ENCODE measurements at places on chromosomes 1 and 21.

DNA sequence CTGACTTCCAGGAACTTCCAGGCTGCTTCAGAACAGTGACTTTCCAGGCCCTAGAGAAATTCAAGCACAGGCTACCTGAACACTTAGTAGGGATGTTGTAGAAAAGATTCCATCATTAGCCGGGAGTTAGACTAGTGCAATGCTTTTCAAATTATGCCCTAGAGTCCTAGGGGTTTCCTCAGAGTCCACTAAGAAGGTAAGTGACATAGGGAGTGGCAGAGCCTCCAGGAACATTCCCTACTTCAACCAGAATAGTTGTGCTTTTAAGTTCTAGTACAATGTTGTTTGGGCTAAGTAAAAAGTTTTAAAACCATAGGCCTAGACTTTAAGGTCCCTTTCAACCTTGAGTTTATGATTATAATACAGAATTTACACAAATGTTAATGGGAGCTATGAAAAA is 9.1 kb upstream of the GOLPH3L start:
- DNase-seq = no peak

GRCh38 chr1:155976913-155977689 is 1.2 kb downstream of the ARHGEF2 start:
- DNase-seq = no peak

DNA sequence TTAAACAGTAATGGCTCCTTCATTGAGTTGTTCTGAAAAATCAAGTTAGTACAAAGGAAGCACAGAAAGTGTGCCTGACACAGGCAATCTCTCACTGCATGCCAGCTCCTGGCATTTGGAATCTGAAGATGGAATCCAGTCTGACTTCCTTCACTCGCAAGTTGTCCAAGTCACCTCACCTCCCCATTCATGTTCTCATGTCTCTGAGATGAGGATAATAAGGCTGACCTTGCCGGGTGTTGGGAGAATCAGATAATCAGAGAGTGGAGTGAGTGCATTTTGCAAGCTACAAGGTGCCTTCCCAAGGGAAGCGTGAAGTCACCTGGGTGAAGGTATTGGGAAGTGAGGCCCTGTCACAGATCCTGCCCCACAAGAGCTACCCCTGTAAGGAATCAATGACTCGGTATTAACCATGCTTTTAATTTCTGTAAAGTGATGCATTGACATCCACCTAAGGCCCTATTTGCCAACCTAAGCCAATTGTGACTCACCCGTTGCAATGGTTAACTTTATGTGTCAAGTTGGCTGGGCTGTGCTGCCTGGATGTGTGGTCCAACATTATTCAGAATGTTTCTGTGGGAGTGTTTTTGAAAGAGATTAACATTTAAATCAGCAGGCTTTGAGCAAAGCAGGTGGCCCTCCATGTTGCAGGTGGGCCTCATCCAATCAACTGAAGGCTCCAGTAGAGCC is 62.5 kb upstream of the TARBP1 start:
- no peak for DNase-seq

DNA sequence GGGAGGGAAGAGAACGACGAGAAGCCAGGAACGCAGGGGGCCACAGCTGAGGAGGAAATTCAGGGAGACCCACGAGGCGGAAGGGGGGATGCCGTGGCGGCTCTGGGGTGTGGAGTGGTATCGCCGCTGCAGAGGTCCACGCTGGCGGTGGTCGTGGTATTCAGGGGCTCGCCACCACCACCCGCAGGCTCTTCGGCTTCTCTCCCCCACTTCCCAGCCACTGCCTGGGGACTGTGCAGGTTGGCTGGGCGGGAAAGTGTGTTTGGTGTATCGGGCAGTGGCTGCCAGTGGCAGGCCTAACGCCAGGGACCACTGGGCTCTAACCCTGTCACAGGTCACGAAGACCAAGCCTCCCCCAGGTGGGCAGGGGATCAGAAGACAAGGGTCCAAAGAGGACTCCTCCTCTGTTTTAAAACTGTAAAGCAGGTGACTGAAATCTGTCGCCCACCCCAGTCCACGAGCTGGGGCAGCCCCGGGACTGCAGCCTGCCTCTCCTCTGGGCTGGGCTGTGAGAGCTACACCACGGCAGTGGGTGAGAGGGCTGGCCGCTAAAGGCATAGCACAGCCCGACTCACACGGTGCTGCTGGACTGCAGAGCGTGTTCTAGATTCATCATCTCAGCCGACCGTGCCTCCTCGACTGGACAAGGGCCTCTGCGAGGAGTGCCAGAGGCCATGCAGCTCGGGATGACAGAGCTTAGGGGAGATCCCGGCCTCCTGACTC is 30.9 kb downstream of the SLC66A1 start:
- DNase-seq = no peak

- no peak for DNase-seq
Measured at GRCh38 chr1:41546833-41547135, 62.3 kb upstream of the EDN2 start.

- no peak for DNase-seq
Measured at GRCh38 chr1:213783893-213784292, 203.9 kb upstream of the PROX1 start.

DNA sequence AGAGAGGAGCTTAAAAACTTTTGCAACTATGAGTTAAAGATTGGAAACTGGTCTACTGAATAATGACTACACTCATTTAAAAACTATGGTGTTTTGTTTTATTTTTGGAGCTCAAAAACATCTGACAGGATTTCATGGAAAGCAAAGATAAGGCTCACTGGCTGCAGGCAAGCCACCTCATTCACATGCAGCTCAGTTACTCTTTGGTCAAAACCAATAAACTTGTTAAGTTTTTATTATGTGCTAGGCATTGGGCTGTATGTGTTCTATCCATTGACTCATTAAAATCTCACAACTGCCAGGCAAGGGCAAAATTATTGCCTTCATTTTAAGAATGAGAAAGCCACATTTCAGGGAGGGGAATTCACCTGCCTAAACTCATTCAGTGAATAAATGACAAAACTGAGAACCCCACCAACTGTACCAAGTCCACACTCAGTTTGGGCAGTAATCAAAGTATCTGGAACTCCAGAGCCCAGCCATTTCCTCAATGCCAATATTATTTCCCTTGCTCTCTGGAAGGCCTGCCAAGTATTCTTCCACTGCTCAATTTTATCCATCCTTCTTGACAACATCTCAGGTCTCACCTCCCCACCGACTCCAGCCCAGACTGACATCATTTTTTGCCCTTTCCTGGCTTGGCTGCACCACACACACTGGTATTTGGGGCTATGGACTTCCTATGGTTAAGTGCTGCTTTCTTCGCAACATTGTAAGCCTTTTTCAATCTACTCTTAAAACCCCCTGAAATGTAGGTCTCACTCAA is 401.1 kb upstream of the NFIA start:
- no peak for DNase-seq

All from HS-27A (cell line).